NCI-H460 (cell line): ENCODE measurements at places on chromosomes 1 and 21. TPM values are rescaled to one million over a fixed set of nuclear protein-coding genes. Genes with fewer than 3 reads are reported as not detected.

- no peak for DNase-seq
Measured at GRCh38 chr1:70376196-70376595, 21.7 kb upstream of the ANKRD13C start.

DNA sequence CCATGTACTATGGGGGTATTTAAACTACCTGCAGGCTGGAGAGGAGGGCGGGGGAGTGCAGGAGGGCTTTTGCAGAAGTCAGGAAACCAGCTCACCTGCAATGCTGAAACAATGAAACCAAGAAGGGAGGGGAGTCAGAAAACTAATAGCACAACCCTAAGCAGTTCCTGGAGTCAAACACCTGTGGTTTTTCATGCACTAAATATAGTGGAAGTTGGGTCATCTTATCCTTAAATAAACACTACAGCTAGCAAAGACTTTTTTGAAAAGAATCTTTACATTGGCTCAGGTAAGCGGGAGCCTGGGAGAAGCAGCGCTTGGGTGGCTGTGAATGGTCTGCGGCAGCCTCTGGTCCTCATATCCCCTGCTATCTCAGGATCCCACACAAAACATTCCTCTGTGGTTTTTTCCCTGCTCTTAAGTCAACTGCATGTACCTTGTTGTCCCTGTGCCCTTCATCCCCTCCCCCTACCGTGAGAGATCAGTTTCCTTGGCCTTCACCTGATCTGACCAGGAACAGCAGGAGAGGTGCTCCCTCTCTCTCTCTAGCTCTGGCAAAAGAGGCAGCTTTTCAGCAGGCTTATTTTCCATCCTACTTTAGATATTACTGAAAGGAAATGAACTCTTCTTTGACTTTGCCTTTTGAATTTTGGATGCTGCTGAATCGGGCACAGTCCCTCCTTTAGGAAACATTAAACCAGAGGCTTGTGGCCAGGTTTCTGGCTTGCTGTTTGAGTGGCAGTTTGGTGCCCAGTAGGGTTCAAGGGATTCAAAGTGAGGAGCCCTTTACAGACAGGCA lies 26.6 kb downstream of the TENT5C start:
- DNase-seq, result no peak

GRCh38 chr1:23242414-23242813 lies 25.1 kb upstream of the HTR1D start:
- DNase-seq, result no peak

DNA sequence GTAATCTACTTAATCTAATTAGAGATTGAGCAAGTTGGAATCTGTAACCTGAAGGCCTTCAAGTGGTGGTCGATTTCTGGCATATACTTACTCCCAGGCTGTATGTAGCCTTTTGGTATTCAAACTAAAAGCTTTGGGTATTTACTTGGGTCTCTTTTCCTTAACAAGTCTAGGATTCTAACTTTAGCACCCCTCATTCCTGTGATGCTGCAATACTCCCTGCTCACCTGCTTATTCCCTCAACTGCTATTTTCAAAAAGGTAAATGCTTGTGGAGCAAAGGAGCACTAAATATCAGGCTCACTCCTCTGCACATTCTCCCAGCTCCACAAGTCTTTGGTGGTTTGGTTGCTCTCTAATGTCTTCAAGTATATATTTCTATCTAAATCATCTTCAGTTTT lies 68.0 kb upstream of the CYYR1 start:
- no peak for DNase-seq

GRCh38 chr1:42221952-42222606 lies 57.5 kb upstream of the GUCA2A start:
- no peak for DNase-seq

DNA sequence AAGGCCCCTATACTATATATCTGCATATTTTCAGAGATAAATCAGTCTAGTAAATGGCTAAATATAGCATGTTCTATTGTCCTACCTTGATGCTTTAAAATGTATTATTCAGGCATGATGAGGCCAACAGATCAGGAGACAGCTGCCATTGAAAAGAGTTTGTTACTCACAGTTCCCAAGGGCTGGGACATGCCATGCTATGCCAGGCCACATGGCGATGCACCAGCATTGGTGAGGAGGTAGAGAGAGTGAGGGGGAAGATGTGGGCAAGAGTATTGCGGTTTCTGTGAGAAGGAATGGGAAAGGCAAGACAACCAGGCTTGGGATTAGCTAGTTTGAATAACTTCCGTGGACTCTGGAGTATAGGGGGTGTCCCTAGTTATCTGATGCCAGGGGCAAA lies 316.5 kb downstream of the DISC1 start:
- DNase-seq, result no peak

DNA sequence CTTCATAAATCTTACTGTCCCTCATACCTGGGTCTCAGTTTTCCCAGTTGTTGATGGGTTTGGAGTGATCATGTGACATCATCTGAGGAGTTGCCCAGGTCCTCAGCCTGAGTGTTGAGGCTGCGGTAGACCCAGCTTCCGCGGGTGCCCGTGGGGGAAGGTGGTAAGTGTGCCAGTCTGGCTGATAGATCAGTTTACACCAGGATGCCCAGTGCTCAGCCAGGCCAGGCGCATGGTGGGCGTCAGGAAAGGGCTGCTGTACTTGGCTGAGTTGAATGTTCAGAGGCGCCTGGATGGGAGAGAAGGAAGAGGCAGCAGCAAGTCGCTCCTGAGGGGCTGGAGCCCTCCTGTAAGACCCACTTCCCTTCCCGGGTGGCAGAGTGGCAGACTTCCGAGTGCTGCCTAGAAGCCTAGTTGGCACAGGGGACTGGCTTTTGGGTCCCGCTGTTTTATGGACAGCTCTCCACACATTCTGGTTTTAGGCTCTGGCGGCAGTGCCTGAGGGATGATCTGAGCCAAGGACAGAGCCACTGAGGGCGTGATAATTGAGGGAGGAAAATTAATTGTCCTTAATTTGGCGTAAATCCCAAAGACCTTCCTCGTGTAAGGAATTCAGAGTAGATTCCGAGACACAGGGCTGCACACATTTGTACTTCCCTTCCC lies 35.8 kb downstream of the PTPRF start:
- no peak for DNase-seq

GRCh38 chr1:221437926-221438325 lies 304.0 kb downstream of the DUSP10 start:
- DNase-seq, result no peak

- DNase-seq, result no peak
Measured at GRCh38 chr1:5296095-5296494, 641.7 kb downstream of the AJAP1 start.

DNA sequence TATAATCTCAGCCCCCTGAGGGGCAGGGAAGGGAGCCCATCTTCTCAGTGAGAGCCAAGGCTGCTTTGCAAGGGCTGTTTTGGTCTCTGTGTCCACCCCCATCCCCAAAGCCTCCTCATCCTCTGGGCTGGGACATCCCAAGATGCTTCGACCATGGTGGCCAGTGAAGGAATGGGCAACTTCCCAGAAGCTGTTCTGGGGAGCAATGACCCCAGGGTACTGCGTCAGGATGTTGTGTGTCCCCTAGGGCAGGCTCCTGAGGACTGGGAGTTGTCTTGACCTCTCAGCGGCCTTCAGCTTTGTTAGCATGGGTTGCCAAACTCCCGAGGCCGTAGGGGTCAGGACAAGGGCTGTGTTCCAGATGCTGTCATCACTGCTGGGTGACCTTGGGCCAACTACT lies 238.4 kb upstream of the POU3F1 start:
- no peak for DNase-seq

GRCh38 chr1:55441489-55441888 lies 226.3 kb upstream of the USP24 start:
- no peak for DNase-seq

GRCh38 chr1:208122612-208123358 lies 121.4 kb downstream of the PLXNA2 start:
- no peak for DNase-seq

- no peak for DNase-seq
Measured at GRCh38 chr1:57615956-57616355, 192.1 kb upstream of the DAB1 start.

GRCh38 chr1:198747127-198747526 lies 108.3 kb downstream of the PTPRC start:
- no peak for DNase-seq

GRCh38 chr1:94284476-94284875 lies 47.1 kb upstream of the ARHGAP29 start:
- DNase-seq, result no peak

- no peak for DNase-seq
Measured at GRCh38 chr1:16920951-16921350, 780 bp upstream of the CROCC start.

DNA sequence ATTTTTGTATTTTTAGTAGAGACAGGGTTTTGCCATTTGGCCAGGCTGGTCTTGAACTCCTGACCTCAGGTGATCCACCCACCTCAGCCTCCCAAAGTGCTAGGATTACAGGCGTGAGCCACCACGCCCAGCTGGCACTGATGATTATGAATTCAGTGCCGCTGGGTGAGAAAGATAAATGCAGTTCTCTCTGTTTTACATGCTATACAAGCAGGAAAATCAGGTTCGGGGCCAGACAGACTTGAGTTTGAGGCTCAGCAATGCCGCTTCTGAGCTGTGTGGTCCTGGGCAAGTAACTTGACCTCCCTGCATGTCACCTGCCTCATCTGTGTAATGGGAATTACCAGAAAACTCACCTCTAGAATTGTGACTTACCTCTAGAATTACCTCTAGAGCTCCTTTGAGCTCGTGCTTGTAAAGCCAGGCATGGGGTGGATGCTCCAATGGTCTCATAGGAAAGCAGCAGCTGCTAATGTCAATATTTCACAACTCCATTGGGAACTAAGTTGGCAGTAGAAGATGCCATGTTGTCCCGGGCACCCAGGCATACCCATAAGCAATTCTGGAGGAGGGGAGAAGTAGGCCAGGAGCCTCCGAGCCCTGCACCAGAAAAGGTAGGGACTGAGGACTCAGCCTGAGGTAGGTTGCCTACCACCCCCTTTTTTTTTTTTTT lies 119.8 kb upstream of the SLC25A33 start:
- no peak for DNase-seq

- no peak for DNase-seq
Measured at GRCh38 chr1:151347523-151348246, 633 bp upstream of the RFX5 start.

DNA sequence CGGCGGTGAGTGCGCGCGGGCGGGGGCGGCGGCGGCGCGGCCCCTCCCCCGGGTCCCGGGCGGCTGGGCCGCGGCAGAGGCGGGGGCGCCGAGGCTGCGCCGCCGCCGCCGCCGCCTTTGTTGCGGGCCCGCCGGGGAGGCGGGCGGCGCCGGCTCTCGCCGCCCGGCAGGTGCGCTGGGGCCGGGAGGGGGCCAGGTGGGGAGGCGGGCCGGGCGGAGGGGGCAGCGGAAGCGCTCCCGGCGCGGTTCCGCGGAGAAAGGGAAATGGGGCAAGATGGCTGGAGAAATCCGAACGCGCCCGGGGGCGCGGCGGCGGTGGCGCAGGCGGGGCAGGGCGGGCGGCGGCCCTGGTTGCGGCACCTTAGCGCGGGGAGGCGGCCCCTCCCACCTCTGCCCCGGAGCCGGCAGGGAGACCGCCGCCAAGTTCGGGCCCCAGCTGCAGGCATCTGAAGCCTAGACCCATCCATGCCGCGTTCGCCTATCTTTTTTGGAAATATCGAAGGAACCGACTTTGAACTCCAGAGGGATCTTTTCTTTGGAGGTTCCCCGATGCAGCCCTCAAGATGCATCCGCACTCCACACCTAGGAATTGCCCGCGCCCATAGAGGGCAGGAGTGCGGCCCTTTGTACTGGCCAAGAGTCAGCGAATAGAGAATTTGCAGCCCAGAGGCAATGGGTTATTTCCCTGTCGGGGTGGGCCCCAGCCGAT lies 479 bp downstream of the POGK start:
- peak; percentile 42 for DNase-seq

DNA sequence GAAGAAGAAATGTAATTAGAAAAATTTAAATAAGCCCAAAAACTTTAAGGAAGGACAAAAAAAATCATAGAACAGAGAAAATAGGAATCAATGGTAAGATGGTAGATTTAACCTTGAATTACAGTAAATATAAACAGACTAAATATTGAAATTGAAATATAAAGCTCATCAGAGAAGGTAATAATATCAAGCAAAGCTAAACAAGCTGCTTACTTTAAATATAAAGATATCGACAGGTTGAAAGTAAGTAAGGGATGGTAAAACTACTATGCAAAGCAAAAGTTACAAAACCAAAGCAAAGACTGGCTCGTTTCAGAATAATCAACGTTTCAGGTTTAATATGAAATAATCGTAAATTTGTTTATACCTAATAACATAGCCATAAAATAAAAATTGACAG lies 137.0 kb upstream of the KCNJ15 start:
- DNase-seq, result no peak

DNA sequence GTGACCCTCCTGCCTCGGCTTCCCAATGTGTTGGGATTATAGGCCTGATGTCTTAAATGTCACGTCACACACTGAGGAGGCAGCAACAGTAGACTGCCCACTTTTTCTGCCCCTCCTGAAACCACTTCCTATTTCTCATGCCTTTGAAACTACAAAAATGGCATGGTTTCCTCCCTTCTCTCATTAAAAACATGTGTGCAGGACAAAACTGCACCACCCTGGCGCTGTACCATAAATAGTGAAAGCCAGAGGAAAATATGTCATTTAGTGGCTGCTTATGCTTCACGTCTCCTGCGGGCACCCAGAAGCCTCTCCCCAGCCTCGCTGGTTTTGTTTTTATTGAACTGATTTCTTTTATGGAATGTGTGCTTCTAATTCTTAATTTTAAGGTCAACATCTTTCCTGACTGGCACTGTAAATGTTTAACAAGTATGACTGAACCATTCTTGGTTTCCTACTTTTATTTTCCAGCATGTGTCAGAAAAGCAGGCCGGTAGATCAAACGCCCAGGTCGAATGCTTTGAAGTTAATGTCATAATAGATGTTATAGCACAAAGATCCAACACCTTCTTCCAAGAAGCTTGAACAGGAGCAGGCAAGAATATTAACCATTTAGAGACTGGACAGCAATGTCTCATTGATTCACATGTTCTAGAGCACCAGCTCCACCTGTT lies 59.6 kb upstream of the C1orf87 start:
- DNase-seq, result no peak

DNA sequence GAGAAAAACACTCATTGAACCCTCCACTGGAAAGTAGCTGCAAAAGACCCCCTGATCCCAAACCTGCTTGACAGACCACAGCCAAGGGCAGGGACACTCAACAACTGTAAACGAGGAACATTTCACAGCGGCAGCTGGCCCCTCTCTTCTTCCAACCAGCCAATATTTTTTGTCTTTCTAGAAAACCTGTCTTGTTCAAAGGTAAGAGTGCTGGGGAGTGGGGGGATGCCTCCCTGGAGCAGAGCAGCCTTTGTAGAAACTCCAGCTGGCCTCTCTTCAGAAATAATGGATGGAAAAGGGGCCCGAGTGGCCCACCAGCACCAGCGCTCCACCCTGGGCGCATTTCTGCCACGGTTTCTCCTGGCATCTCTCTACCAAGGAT lies 384.0 kb downstream of the RRAGC start:
- DNase-seq, result no peak

DNA sequence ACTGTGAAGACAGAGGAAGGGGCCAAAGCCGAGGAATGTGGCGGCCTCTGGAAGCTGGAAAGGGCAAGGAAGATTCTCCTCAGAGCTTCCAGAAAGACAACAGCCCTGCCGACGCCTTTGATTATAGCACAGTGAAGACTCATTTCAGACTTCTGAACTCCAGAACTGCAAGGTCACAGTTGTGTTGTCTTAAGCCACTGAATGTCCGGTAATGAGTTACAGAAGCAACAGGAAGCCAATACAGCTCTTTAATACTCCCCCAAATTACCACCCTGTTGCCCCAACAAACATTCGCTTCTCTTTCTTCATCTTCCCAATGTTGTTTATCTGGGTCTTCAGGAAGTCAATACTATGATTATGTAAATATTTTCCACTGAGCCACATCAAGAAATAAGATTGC lies 44.0 kb downstream of the ETS2 start:
- DNase-seq, result no peak

UBL4B gene
- not detected in 2 replicates for total RNA-seq

NECTIN4 gene
- total RNA-seq, result 0.55 and 1.0 TPM in 2 replicates

C1orf105 gene
- not detected in 2 replicates for total RNA-seq

DCST1 gene
- total RNA-seq, result not detected in 2 replicates

GSTM1 gene
- total RNA-seq, result 67.1 and 68.9 TPM in 2 replicates

MPL gene
- not detected in 2 replicates for total RNA-seq
